ENCODE measurements at places on chromosomes 13 and 19.

- peak; percentile 15 for DNase-seq
Observed at GRCh38 chr13:108669381-108669780, 40.0 kb downstream of the MYO16 start.

DNA sequence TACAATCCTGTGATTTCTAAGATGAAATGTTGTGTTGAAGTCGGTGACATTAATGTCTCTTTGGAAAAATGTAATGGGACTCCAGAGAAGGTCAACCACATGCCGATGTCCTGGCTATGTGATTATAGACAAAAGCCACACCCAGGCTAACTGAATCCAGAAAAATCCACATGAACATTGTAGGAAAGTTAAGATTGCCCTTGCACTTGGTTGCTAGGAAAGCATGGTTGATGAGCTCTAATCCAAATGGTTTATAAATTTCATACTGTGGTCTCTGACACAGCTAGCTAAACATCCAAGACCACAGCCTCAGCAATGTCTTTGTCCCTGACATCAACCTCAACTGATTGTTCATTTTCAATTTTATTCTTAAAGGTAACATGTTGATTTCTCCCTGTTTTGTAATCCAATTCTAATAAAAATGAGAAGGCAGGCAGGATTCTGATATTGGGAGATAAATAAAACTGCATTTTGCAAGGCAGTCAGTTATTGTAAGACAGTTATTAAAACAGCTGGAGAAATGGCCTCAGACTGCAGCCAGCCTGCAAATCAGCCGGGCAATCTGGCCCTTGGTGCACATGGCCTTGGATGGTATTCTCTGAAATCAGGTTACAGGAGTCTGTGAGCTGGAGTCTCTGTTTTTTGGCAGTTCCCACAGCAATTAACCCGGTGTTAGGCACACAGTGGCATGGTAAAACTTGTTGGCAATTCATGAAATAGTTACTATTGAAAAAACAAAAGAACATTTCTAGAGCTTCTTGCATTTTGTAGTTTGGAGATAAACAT is 93.9 kb downstream of the STARD13 start:
- DNase-seq = peak; percentile 31

DNA sequence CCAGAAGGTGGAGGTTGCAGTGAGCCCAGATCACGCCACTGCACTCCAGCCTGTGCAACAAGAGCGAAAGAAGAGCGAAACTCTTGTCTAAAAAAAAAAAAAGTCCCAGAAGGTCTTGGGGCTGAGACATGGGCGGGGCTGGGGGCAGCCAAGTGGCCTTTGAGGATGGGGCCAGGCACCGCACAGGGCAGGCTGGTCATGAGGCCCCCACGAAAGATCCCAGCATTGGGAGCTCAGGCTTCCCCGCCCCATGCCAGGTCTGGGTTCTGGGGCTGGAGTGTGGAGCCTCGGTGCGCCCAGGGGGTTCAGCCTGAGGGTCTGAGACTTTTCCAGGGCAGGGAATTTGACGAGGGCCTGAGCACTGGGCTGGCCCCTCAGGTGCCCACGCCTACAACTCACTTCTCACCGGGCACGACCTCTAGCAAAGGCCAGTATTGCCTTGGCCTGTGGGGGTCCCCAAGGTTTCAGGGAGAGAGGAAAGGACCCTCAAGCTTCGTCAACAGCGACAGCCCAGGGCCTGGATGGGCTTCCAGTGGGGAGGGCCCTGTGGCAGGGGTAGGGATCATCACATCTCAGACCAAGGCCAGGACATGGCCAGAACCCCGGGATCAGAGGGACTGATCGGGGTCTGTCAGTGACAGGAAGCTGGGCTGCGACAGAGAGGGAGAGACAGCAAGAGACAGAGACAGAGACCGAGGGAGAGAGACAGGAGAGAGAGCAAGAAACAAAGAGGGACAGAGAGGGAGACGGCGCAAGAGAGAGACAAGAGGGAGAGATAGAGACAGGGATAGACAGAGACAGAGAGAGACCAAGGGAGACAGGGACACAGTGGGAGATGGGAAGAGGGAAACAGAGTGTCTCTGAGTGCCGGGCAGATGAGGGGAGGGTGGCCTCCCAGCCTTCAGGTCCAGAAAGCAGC is 7.5 kb upstream of the MEX3D start:
- no peak for DNase-seq

DNA sequence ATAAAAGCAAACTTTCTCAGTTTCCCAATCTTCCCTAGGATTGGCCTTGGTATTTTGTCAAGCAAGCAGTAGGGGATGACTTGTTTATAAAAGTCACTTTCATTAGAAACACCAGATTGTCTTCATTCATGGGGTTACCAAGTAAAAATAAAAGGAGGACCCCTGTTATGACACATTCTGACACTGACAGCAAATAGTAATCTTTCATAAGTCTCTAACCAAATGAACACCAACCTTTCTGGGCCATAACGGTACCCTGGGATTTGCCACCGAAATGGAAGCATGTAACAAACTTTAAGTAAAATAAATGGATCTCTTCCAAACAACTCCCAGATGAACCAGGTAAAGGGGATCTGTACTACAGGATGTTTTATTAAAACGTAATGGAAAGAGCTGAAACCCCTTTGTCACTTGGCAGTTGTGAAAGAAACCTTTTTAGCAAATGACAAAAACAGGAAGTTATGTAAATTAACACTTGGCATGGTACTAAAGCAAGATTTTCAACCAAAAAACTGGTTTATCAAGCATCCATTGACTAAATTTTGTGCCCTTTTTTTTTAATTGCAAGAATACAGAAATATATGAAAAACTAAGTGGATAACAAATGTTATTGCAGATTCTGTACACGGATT is 335.6 kb downstream of the RBM26 start:
- no peak for DNase-seq

DNA sequence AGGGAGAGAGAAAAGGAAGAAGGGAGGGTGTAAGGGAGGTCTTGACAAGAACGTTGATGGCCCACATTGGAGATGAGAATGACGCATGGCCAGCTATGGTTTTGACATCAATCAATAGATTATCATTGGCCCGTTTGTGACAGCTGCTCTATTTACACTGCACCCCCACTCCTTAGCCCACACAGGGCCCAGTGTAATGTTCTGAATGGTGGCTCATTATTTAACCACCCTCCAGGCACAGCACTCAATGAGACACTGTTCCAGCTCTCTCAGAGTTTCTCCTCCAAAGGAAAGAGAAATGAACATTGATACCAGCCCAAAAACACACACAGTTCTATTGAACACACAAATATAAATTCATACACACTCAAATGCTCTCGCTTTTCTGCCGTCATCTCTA is 173.0 kb upstream of the IPO5 start:
- DNase-seq = no peak

DNA sequence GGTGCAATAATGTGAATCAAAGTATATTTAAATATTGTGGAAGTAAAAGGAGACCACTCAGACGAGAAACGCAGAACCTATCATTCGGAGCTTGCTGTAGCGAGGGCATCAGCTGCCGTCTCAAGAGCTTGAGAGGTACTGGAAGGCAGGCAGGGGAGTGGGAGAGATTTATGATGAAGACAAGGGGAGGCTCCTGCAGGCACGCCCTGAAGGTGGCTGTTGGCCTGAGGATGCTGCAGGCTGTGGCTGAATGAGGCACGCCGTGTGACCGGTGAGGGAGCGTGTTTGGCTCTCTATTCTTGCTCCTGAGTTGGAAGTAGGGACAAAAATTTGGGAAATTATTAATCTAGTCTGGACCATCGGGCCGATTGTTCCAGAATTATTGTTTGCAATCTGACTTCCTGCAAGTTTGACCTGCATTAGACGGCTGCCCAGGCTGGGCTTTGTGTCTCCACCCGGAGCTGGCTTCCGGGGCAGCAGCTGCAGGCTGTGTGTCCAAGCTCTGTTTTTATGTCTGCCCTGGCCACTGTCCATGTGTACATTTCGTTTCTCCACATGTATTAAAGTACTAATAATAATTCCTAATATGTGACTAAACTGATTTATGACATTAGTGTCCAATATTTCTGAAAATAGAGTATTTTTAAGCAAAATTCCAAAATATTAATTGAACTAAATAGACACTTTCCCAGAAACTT is 91.1 kb upstream of the ANKRD10 start:
- no peak for DNase-seq

- no peak for DNase-seq
Observed at GRCh38 chr13:77016888-77017623, 9.9 kb downstream of the FBXL3 start.

- DNase-seq = no peak
Observed at GRCh38 chr19:459724-460511, 915 bp downstream of the SHC2 start.

DNA sequence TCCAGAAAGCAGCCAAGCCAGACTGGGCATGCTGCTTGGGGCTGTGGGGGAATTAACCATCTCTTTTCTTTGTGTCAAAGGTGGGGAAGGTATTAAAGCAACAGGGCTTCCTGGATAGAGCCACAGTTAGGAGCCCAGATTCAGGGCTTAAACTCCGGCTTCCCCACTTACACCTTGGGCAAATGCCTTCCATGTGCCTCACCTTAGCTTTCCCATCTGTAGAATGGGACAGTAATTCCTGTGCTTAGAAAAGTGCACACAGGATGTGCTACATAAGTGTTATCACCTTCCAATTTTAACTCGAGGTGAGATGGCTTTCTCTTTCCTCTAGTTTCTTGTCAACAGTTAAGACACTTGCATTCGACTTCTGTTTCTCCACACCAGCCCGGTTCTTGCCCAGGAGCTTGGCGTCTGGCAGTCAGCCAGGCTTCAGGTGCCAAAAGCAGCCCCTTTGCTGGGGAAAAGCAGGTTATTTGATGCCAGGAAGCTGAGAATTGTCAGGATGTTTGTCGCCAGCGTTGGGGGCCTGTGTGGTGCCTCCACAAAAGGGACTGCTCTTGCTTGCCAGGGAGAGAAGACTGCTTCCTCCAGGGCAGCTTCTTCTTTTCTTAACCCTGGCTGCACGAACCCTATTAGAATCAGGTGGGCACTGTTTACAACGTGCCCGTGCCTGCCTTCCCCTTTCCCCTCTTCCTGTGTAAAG is 79.2 kb downstream of the SIPA1L3 start:
- no peak for DNase-seq

- DNase-seq = no peak
Observed at GRCh38 chr13:71522941-71523526, 344.0 kb downstream of the DACH1 start.

DNA sequence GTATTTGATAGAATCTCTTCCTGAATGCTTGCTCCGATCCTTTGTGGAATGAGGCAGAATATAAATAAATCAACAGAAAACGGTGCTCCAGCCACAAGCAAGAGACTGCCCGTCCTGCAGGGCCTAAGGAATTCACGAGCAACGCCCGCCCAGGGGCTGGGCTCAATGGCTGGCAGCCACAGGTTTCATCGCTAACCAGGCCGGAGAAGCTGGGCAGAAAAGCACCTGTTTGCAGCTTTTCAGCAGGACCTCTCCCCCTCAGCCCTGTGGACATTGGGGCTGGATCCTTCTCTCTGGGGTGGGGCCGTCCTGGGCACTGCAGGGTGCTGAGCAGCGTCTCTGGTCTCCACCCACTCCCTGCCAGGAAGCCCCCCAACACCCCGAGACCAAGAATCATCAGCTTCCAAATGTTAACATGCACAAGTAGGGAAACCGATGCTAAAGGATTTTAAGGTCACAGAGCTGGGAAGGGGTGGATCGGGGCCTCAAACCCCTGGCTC is 102.5 kb downstream of the GADD45B start:
- no peak for DNase-seq

GRCh38 chr19:7978179-7978825 is 27.1 kb downstream of the ELAVL1 start:
- DNase-seq = no peak

GRCh38 chr19:10699650-10700335 is 1.4 kb upstream of the QTRT1 start:
- DNase-seq = peak; percentile 45

GRCh38 chr13:40728595-40728994 is 42.4 kb downstream of the MRPS31 start:
- DNase-seq = no peak

GRCh38 chr19:13211426-13212308 is 61.5 kb downstream of the IER2 start:
- DNase-seq = no peak

GRCh38 chr19:13092158-13092543 is 10.5 kb downstream of the LYL1 start:
- DNase-seq = no peak

GRCh38 chr19:46076951-46077814 is 36.4 kb upstream of the IGFL4 start:
- peak; percentile 66 for DNase-seq

GRCh38 chr19:1874554-1875185 is 10.6 kb downstream of the ABHD17A start:
- DNase-seq = peak; percentile 17

- DNase-seq = no peak
Observed at GRCh38 chr13:27293076-27293691, 22.6 kb downstream of the RASL11A start.

DNA sequence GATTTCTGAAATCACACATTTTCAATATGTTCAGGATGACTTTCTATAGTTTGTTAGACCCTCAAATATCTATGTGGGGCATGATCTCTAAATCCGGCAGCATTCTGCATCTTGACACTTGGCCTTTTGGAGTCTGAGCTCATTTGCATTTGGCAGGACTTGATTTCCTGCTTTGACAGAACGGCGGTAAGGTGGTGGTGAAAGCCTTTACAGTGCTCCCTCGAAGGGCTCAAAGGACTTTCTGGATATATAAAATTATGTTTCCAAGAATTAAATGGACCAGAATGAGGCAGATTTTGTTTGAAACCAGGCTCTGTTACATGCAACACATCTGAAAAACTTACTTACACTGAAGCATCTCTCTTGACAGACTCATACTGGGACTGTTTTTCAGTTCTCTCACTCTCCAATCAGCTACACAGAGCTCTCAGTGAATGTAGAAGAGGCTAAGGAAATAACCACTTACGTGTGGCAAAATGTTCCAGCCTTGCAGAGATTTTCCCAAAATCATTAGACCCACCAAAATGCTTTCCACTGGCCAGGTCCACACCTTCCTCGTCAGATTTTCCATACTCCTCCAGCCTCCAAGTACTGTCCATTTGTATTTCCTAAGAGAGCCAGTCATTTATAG is 207.2 kb downstream of the SPRY2 start:
- DNase-seq = no peak

DNA sequence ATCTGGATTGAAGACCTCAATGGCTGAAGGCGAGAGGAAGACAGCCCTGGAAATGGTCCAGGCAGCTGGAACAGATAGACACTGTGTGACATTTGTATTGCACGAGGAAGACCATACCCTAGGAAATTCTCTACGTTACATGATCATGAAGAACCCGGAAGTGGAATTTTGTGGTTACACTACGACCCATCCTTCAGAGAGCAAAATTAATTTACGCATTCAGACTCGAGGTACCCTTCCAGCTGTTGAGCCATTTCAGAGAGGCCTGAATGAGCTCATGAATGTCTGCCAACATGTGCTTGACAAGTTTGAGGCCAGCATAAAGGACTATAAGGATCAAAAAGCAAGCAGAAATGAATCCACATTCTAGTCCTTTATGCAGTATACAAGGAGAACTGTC is 1.2 kb downstream of the POLR1D start:
- DNase-seq = no peak

All from kidney glomerular epithelial cell (primary cell).